Caki2 (cell line): ENCODE measurements at places on chromosomes 3 and 15.

DNA sequence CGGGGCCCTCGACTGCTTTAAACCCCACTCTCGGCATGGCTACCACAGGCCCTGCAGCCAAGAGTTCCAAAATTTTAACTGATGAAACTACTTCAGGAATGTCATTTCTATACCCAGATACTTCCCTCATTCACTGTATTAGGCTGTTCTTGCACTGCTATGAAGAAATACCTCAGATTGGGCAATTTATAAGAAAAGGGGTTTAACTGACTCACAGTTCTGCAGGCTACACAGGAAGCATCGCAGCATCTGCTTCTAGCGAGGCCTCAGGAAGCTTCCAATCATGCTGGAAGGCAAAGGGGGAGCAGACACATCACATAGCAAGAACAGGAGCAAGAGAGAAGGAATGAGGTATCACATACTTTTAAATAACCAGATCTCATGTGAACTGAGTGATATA, 21.6 kb upstream of the ALCAM start:
- no peak for DNase-seq

GRCh38 chr3:65581313-65581712, 457.4 kb downstream of the MAGI1 start:
- no peak for DNase-seq

- peak; percentile 80 for DNase-seq
Observed at GRCh38 chr3:129627350-129628168, 21.1 kb upstream of the PLXND1 start.

DNA sequence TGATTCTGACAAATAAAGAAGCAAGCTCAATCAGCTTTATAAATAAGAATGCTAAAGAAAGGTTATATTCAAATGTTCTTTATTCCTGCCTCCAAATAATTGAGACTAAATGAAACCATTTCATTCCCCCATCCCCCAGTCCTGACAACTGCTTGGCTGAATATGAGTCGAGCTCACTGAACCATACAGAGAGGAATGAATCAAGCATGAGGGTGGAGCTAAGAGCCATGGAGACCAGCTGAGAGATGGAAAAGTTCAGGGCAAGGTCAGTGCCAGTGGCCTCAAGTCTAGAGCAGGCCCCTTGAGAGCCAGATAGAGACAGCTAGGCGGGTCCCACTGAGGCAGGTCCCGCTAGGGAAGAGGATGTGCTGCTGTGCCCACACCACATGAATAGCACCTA, 188.7 kb upstream of the EIF1B start:
- peak; percentile 79 for DNase-seq

GRCh38 chr15:100764778-100765466, 114.7 kb upstream of the ALDH1A3 start:
- DNase-seq: no peak

DNA sequence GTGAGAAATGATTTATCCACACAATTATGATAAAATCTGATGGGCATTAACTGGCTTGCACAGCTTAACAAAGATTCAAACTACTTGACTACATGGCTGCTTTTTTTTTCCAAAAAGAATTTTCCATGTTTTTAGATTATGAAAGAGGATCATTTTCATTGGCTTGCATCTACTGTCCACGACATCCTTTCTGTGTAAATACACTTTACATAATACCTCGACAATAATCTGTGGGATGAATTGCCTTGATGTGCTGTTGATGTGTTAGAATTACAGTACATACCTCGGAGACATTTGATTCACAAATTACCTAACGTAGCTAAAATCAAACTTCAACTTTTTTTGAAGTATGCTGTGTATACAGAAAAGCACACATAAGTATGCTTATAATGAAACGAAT, 104.4 kb downstream of the PPP2R3A start:
- no peak for DNase-seq

DNA sequence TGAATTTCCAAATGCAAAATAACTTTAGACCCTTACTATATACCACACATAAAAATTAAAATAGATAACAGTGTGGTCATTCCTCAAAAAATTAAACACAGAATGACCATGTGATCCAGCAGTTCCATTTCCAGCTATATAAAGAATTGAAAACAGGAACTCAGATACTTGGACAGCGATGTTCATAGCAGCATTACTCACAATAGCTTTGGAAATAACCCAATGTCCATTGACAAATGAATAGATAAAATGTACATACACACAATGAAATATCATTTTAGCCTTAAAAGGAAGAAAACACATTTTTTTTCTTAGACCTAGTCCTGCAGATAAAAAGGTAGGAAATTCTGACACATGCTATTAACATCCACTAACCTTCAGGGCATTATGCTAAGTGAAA, 26.7 kb downstream of the RAD51 start:
- DNase-seq: no peak

DNA sequence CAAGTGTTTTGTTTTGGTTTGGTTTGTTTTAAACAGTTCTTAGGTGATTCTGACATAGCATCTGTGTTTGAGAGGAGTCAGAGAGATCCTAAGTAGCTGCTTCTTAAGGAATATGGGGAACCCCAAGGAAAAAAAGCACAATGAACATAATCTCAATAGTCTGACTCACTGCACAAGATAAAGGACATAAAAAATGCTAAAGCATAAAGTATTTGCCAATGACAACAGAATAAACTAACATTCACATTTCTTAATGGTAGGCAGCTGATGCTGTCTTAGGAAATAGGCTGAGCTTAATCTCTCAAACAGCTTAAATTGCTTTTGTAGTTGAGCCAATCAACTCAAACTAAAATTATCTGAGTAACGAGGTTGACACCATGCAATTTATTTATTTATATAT, 2.9 kb downstream of the NCEH1 start:
- peak; percentile 64 for DNase-seq
